Thoracic aorta endothelial cell (primary cell): ENCODE measurements at places on chromosomes 4 and X. TPM values are rescaled to one million over a fixed set of nuclear protein-coding genes. Genes with fewer than 3 reads are reported as not detected.

ZCCHC12 gene
- total RNA-seq = 0.13 TPM in 1 of 2 replicates, not detected in the other

TRMT2B gene
- total RNA-seq = 28.9 and 39.6 TPM in 2 replicates

BMX gene
- 157 and 166 TPM in 2 replicates for total RNA-seq

CYP2U1 gene
- total RNA-seq = 7.3 and 7.7 TPM in 2 replicates

SPIN2A gene
- total RNA-seq = 0.14 and 0.40 TPM in 2 replicates

PAGE1 gene
- total RNA-seq = not detected in 2 replicates

BCAP31 gene
- 237 and 249 TPM in 2 replicates for total RNA-seq

SHROOM4 gene
- total RNA-seq = 54.1 and 82.8 TPM in 2 replicates

PGRMC1 gene
- total RNA-seq = 101 and 149 TPM in 2 replicates

ASMT gene
- not detected in 2 replicates for total RNA-seq

KCTD8 gene
- total RNA-seq = 0.22 and 0.80 TPM in 2 replicates

COL4A6 gene
- 2.1 and 2.7 TPM in 2 replicates for total RNA-seq

RHOXF2B gene
- total RNA-seq = not detected in 2 replicates

OTC gene
- 0.07 TPM in 1 of 2 replicates, not detected in the other for total RNA-seq

MAOB gene
- not detected in 2 replicates for total RNA-seq

ZAR1 gene
- total RNA-seq = not detected in 2 replicates

FAM156A gene
- total RNA-seq = 9.8 and 10.5 TPM in 2 replicates

MSN gene
- total RNA-seq = 978 and 1,161 TPM in 2 replicates

HTN1 gene
- total RNA-seq = not detected in 2 replicates
